ENCODE measurements at places on chromosomes 1 and 21.

DNA sequence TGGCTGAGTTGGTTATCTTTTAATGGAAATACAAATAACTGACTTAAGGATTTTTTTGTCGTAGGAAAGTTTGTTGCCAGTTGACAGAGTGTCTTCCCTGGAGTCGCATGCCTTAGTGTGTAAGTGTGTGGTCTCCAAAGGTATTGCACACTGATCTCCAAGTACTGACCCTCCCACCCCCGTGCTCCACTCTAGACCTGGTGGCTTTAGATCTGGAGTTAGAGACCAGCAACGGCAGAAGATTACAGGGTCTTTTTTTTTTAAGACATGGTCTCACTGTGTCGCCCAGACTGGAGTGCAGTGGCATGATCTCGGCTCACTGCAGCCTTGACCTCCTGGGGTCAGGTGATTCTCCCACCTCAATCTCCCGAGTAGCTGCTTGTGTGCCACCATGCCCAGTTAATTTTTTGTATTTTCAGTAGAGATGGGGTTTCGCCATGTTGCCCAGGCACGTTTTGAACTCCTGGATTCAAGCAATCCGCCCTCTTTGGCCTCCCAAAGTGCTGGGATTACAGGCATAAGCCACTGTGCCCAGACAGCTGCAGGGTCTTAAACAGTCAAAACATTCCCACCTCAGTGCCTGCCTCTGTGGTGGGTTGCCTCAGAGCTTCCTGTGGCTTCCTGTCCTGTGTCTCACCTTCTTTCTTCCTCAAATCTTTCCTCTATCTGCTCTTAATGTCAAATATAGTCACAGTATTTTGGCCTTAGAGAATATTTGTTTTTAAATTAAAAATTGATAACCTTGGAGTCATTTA lies 6.9 kb downstream of the TRAPPC10 start:
- no peak for DNase-seq

GRCh38 chr21:41029571-41029970 lies 138.4 kb upstream of the BACE2 start:
- no peak for DNase-seq

DNA sequence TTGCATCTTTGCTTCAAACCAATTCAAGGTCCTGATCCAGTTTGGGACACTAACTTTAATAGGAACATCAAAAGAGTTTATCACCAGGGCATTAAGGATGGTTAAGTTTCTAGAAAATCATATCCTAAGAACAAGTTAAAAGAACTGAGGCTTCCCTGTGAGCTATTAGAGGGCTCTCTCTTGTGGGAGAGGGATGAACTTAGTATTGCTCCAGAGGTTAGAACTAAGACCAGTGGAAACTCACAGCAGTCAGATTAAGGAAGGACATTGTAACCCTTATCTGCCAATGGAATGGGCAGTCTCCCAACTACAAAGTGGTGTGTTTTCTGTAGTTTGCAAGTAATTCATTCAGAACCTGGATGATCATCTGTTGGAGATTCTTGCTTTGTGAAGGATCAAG lies 36.8 kb downstream of the UBE2U start:
- DNase-seq, result peak; percentile 56

DNA sequence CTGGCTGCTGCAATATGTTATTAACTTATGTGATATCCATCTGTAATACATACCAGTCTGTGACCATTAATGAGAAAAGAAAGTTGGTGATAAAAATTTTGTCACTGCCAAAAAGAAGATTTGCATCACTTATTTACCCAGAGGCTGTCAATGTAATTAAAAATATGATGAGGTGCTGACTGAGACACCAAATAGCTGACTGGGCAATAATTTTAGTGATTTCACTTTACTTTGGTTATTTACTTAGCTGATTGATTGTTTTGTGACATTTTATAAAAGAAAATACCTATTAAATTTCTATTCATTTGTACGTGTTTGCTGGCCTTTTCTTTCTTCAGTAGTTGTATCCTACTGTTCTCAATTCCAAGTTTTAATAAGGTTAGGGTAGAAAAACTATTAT lies 139.2 kb downstream of the HLX start:
- no peak for DNase-seq

Measured in adipocyte (in vitro differentiated cells).